ENCODE measurements at places on chromosomes 2 and 18.

DNA sequence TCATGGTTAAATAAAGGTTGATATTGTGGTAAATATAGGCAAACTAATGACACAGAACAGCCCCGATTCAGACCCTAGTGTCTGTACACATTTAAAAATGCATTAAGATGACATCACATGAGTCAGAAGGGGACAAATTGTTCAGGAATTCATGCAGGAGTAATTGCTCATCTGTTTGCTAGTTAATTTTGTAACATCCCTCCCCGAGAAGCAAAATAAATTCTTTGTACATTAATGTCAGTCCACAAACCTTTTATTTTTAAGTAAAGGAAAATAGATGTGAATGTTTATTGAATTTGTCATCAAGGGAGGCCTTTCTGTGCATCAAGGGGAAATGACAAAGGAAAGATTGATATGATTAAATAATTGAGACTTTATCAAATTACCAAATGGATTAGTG lies 69.9 kb downstream of the SH3BP4 start:
- no peak for DNase-seq

DNA sequence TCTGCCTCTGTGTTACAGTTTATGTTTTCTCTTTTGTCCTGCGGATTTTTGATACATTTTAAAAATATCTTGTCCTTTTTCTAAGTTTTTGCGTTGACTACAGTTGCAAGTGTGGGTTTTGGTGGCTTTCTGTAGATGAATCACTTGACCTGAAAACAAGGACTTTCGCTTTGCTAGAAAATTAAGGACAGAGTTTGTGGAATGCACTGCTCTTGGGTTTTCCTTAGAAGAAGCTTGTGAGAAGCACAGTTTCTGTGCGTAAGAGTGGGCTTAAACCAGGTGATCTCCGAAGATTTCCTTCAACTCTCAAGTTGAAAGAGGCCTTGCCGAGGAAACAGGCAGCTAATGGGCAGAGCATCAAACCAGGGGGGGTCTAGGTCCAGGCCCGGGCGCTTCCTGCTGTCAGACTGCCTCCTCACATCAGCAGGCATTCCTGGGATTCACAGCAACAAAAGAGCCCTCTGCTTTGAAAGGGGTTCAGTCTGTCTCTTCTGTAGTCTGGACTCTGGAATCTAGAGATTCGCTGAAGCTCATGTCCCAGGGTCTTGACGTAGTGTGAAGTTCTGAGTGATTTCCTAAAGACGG lies 17.3 kb downstream of the NCK2 start:
- no peak for DNase-seq

GRCh38 chr2:118697781-118698180 lies 149.7 kb downstream of the EN1 start:
- no peak for DNase-seq

GRCh38 chr2:72894514-72894913 lies 7.3 kb downstream of the SPR start:
- DNase-seq = no peak

- DNase-seq = no peak
Measured at GRCh38 chr2:196836440-196836839, 27.3 kb upstream of the C2orf66 start.

DNA sequence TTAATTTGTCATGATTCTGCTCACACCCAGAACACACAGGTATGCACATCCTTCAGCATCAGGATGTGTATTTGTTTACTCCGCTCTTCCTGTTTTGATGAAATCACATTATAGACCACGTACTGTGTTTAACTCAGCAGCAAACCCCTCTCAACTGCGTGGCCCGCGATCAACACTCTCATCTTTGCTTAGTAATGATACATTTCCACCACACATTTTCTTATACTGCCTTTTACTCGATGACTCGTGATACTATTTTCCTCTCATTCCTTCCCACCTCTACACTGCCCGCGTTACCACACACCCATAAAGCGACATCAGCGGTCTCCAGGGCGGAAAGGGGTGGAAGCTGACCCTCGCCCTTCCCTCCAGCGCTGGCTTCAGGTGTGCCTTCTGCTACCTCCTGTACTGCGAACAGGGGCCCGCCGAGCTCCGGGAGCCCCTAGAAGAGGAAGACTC lies 1.3 kb downstream of the NETO1 start:
- no peak for DNase-seq

DNA sequence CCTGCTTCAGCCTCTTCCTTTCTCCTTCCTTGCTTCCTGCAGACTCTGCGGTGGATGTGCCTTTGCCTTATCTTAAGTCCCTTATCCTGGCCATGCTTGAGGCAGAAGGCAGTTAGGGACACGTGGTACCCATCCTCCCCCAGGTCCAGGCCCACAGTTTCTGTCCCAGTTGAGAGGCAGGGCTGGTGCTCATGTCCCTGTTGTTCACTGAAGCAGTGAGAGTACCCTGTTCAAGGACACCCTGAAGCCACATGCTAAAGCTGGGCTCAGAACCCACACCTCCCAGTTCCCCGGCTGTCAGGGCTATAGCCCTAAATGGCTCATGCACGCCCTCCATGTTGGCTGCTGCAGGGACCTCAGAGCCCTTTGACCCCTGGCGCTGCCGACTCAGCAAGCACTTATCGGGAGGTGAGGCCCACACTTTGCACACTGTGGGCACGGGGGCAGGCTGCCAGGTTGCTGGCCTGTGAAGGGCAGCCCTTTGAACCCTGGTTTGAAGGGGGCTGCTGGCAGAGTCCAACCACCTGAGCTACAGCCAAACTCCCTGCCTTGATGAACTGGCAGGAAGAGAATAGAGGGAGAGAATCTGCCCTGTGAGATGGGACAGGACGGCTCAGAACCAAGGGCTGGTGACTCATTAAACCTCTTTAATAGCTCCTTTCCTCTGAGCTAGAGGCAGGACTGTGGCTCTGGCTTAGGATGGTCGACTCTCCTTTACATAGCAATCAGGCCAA lies 6.3 kb downstream of the KHK start:
- DNase-seq = no peak

DNA sequence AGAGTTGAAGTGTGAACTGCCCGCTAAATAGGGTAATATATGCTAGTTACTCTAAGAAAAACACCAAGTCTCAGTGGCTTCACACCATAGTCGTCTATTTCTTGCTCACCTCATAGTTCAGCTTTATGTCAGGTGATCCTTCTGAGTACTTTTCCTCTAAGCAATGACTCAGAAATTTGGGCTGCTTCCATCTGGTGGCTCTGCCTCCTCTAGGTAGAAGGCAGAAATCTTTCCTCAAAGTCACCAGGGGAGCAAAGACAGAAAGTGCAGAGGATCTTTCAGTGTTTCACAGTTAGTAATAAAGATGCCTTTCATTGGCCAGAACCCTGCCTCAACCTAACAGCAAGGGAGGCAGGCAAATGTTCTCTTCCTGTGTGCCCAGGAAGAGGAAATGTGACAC lies 17.3 kb downstream of the CDH20 start:
- no peak for DNase-seq

GRCh38 chr2:169877398-169877797 lies 50.1 kb downstream of the UBR3 start:
- no peak for DNase-seq

DNA sequence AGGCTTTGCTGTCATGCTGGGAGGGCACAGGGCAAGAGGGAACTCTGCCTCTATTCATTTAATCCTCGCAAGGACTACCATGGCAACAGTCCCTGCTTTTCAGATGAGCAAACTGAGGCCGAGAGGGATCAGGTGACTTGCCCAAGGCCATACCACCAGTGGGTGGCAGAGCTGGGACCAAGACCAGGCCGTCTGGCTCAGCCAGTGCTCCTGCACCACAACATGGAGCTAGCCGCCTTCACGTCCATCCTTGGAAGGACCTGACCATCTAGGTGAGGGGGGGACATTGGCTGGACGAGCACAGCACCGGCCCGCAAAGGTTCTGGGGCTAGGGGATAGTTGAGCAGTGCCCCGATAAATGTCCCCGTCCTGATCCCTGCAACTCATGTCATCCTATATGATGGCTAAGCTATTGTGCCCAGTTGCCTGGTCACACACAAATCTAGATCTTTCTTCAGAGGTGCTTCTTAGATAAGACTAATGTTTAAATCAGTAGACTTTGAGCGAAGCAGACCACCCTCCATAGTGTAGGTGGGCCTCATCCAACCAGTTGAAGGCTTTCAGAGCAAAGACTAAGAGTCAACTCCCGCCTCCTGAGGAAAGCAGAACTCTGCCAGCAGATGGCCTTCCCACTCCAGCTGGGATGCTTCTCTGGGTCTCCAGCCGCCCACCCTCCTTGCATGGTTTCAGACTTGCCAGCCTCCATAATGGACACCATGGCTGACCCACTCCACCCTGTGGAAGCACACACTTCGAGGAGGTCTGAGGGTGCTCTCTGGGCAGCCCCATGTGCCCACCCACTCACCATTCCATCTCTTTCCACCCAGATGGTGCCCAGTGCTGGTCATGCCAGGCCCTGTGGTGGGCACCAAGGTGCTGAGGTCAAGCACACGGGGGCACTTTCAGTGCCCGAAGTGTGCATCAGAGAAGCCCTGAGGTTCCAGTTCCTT lies 214.8 kb upstream of the RAB6C start:
- no peak for DNase-seq
